Activated CD4-positive, alpha-beta T cell treated with anti-CD3 and anti-CD28 coated beads, Interleukin-2, amount 50 U/mL, for 24 hours (primary cell): ENCODE measurements at places on chromosomes 12 and 14.

DNA sequence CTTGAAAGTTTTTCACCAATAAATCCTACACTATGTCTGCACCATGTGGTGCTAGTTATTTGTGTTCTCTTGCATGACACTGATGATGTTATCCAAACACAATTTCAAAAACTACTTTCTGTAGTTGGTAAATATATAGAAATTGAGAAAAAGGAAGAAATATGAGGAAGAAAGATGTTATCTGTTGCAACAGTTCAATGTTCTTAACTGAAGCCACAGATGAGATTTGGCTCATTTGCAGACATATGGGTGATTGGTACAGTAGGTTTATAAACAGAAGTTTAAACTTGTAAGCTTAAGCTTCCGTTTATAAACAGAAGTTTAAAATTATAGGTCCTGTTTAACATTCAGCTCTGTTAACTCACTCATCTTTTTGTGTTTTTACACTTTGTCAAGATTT, at the start of gene CLEC12A:
Gene CLEC12A (plus strand): TSS at position 229 of the 400 bp plus-strand sequence. CDS start 188 bp downstream, outside the sequence.
- no peak for DNase-seq

DNA sequence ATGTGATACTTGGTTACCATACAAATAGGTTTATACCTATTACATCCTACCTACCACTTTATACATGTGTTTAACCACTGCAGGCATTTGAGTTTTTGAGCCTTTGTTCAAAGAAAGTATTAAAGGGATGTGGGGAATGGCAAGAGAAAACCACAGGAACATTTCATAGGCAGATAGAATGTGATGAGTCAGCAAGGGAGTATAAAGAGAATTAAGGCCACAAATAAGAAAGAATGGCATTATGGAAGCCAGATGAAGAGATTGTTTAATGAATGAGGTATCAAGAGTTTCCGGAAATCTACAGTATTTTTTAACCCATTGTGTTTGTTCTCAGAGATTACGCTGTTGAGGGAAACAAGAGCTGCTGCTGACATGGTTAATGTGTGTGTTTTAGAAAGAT, 66.9 kb downstream of the METTL25 start:
- no peak for DNase-seq

DNA sequence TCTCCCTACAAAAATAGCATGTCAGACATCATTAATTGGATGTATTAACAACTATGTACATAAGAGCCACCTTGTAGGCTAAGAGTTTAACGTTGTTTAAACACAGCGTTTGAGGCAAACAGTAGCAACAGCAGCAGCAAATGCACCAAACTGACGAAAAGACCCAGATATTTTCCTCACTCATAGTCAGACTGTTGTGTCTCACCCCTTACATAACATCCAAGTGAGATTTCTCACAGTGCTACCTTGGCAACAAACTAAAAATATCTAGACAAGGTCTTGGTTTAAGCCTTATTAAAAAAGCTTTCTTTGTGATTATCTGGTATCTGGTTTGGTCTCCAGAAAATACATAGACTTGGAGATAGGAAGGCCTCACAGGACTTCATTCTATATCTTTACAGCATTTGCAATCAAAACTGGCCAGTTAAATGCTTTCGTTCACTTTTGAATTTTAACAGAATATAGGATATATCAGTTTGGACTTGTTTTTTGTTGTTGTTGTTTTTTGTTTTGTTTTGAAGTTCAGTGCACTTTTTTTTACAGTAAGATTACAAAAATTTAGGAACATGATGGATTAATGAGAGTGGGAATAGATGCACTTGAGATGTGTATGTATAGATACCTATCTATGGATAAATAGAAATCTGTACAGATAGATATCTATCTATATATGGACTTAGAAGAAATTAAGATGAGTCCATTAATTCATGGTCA, 4.1 kb downstream of the BHLHE41 start:
- no peak for DNase-seq

DNA sequence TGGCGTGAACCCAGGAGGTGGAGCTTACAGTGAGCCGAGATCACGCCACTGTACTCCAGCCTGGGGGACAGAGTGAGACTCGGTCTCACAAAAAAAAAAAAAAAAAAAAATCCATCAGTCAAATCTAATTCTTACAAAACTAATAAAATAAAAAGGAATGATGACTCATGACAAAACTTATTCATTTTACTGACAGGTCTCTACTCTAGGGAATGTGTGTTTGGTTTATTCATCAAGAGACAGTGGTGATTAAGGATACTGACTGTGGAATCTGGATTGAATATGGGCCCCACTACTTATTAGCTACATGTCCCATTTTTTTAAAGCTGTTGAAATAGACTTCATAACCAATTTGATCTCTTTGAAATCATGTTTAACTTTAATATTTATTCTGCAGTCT, 29.3 kb upstream of the GAS2L3 start:
- DNase-seq: no peak

DNA sequence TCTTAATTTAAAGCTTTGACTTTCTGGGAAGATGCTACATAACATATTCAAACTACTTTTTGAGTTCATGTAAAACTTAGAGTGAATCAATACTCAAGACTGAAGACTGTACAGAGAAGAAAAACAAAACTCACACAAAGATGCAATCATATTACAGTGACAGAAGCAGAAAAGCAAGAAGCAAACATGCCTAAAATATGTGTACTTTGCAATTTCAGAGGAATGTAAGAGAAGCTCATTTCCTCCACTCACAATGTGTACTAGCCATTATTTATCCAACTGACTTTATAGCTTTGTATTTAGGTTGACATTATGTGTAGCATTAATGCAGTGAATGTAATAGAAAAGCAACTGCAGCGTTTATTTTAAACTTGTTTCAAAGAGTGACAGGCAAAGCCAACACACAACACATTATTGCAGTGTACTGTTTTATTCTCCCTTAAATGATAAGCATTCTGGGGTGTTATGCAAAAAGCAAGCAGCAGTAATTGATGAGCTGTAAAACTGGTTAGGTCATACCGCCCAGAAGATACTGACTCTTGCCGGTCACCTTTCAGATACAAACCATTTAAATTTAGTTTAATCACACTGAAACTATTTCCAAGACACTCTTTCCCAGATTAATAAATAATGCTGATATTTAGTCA, 88.2 kb upstream of the PAWR start:
- DNase-seq: no peak

GRCh38 chr12:77160931-77161330, 95.6 kb upstream of the E2F7 start:
- DNase-seq: no peak

- no peak for DNase-seq
These were observed 5.6 kb upstream of the NFATC4 start for GRCh38 chr14:24362241-24362960.

GRCh38 chr12:109777544-109777943, 55.7 kb downstream of the TRPV4 start:
- DNase-seq: no peak

GRCh38 chr12:77133566-77133965, 68.2 kb upstream of the E2F7 start:
- DNase-seq: no peak

- DNase-seq: no peak
These were observed 17.4 kb downstream of the EGLN3 start for GRCh38 chr14:33933386-33933933.

DNA sequence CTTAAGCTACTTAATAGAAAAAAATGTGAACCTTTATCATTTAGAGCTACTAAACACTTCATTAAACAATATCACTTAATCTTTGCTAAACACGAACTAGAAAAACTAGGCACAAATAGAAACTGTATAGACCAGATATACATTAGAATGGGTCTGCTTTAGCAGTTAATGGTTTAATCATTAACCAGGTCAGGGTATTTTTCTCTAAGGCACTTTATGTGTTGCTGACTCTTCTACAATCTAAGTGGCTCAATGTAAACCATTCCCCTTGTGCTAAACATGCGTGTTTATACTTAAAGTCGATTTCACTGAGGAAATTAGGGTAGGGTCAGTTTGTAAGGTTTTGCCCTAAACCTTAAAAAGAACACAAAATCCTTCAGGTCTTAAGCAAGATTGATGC, 29.7 kb downstream of the TMCC3 start:
- DNase-seq: no peak

GRCh38 chr14:95993768-95994592, 45.2 kb upstream of the C14orf132 start:
- no peak for DNase-seq

DNA sequence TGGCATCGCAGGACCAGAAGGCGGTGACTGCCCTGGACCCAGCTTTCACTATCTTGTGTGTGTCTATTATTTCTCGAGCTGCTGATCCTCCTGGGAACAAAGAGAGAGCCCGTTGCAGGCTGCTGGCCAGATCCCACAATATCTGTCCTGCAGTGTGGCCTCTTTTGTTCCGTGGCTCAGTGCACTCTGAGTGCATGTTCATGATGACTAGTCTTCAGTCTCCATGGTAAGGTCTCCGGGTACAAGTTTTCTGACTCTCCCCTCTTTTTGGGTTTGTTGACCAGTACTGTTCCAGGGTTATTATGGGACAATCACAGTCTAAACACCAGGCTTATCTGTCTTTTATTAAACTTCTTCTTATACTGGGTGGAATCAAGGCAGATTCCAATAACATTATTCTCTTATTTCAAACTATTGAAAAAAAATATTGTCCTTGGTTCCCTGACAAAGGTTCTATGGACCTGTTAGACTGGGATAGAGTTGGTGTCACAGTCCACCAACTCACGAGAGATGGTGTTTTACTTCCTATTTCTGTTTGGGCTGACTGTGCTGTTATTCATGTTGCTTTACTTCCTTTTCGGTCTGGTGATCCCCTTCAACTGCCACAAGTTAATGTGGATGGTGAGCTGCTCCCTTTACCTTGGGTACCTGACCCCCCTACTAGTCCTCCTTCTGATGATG, 192.9 kb upstream of the ALG10B start:
- no peak for DNase-seq

- no peak for DNase-seq
These were observed 157.9 kb downstream of the KICS2 start for GRCh38 chr12:64064240-64064639.

- DNase-seq: no peak
These were observed 154.4 kb downstream of the GPHN start for GRCh38 chr14:66662374-66662773.

DNA sequence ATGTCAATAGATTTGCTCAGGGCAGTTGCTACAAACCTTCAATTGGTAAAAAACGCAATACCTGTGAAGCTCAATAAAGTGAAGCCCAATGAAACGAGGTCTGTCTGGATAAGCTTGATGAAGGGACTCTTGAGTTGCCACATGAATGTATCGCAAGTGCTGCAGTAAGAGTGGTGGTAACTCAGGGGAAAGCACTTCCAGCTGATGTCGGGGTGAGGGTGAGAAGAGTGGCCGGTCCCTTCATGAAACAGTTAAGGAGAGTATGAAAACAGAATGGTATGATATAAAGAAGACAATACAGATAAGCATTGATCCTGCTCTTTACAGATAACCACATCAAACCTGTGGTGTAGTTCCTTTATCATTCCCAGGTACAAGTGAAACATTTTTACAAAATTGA, 83.4 kb upstream of the EVL start:
- no peak for DNase-seq

- no peak for DNase-seq
These were observed 67.2 kb upstream of the PTGR2 start for GRCh38 chr14:73784181-73784987.

- no peak for DNase-seq
These were observed 8.1 kb downstream of the RTL1 start for GRCh38 chr14:100895411-100895810.
